ENCODE measurements at places on chromosomes 4 and X.

DNA sequence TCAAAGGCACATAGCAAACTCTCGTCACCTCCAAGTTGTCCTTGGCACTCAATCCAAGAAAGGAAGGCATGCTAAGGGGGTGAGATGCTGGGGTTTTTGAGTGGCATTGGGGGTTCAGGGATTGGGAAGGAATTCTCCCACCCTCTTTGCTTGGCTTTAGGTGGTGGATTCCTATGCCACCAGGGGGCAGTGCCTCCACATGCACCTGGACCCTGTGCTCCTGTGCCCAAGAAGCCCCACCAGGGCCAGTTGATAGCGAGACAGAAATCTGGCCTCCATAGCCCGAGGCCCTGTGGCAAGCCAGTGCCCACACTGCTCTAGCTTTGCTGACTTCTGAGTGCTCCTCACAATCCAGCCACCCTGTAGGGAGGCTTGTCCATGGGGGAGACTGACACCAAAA is 2.0 kb upstream of the FATE1 start:
- no peak for DNase-seq

- no peak for DNase-seq
Observed at GRCh38 chr4:45971108-45971507, 152.7 kb downstream of the GABRG1 start.

- DNase-seq, result no peak
Observed at GRCh38 chrX:133849676-133850075, 135.7 kb downstream of the GPC3 start.

DNA sequence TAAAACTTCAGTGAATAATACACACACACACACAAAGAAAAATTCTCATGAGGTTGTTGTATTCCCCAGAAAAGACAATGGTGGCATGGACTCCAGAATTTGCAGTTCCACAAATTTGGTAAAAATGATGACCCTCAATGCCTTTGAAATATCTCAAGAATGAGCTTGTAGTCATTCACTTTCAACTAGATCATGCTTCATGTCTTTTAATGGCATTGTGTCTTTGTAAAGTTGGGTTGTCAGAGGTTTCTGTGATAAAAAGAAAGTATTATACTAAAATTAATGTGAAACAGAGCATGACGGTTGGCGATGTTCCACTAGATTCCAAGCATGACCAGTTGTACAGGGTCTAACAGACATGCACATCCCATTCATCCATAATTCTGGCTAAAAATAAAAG is 685.0 kb upstream of the FRG1 start:
- no peak for DNase-seq

DNA sequence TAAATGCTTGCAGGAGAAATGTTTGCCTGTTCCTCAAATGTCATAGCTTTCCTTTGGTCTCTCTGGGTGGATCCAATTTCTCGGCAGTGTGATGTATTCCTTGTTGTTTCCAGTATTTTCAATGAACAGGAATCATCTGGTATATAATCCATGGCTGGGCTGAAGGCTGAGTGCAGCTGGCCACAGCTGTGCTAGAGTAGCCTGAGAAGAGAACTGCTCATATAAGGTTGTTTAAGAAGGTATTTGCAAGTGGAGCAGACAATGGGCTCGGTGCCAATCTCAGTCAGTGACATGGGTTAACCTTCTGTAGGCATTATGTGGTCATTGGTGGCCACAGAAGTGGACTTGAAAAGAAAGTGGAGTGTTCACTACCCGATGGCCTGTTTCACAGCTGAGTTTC is 390.3 kb downstream of the SPRY1 start:
- DNase-seq, result peak; percentile 60

DNA sequence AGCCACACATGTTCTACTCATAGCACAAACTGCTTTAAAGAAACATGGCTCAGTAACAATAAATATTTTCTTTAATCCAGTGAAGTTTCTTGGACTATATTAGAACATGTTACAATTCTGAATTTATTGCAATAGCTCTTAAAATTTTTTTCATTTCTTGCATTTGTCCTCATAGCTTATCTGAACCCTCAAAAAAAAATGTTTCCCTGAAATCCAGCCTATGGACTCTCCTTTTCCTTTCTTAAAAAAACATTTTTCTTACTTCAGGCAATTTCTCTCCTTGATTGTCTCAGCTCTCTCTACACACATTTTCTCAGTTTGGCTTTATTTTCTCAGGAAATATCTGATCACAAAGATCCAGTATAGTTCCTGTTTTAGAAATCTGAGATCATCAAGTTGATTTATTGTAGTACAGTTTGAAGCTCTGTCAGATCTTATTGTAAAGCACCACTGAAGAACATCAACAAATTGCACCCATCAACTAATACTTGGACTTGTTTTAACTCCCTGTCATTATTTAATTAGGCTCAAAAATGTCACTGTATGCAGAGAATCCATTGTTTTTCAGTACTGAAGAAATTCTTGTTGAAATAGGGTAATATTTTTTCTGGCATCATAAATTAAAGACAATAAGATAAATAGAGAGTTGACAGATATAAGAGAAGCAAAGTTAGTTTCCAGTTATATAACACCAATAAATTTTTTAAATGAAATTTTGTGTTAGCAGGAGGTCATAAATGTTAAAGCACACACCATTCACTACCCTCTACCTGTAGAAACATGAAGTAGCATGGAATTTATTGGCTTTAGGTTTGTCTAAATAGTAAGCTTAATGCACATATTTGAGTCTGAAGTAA is 317.7 kb downstream of the ARHGAP24 start:
- no peak for DNase-seq

GRCh38 chrX:150037041-150037440 is 98.8 kb upstream of the EOLA2 start:
- DNase-seq, result no peak

GRCh38 chr4:6916587-6917460 is 7.2 kb downstream of the TBC1D14 start:
- DNase-seq, result no peak

- no peak for DNase-seq
Observed at GRCh38 chr4:153408932-153409331, 57.2 kb upstream of the TMEM131L start.

DNA sequence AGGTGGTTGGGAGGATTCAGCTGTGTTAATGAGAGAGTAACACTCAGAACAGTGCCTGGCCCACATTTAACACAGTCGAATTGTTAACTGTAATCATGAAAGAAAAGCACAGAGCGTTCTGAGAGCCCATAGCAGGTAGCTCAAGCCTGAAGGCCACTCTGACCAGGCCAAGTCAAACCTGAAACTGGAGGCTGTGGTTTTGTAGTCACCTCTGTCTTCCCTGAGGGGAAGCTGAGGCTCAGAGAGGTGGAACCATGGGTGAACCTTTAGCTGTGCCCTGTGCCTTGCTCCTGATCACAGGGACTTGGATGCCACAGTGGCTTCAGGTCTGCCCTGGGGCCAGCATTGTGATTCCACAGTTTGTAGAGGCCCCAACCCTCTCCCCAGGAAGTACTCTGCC is 16.6 kb upstream of the UBA1 start:
- DNase-seq, result no peak

DNA sequence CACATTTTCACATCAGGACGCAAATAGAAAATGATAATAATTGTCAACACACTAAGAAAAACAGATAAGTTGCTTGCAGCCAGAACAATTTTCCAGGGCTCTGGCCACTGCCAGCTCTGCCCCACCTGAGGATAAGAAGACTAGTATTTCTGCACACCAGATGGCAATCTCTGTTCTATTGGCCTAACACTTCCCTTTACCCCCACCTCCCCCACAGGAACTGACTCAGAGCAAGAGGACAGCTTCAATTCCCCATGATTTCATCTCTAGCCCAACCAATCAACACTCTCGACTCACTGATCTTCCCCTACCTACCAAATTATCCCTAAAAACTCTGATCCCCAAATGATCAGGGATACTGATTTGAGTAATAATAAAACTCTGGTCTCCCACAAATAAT is 164.0 kb downstream of the SMARCA1 start:
- no peak for DNase-seq

- no peak for DNase-seq
Observed at GRCh38 chr4:95499291-95499696, 49.5 kb downstream of the UNC5C start.

DNA sequence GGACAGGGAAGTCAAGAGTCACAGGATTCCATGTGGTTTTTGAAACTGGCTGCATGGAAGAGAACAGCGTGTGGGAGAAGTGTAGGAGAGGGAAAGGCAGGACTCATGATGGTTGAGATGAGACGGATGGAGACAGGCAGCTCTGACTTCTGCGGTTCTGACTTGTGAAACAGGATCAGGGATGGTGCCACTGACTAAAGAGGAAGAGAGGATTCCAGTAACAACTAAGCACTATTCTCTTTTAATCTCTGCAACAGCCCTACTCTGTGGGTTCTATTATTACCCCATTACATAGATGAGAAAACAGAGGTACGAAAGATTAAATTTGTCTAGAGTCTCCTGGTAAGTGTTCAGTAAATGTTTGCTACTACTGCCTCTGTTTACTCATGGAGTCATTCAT is 156.3 kb downstream of the CBR4 start:
- no peak for DNase-seq

DNA sequence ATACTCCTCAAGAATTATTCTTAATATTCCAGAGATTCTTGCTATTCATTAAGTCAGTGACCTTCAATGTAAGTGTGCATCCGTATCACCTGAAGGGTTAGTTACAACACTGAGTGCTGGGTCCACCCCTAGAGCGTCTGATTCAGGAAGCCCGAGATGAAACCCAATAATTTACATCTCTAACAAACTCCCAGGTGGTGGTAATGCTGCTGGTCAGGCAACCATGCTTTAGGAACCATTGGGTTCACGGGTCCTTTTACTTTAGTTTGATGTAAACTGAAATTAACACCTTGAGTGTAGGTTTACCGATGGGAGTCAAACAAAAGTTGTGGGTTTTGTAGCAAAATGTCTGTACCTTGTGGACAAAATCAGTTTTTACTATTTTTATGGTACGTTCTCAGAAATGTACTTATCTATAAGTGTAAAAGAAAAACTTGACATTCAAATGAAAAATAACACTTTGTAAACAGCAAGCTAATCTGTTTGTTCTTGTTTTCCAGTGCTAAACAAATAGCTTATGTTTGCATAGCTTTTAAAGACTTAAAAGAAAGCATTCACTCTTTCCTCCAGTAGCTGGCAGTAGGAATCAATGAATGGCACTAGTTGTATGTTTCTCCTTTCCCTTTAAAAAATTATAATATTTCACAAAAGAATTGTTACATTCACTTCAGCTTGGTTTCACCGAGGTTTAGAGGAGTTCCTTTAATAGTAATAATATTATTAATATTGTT is 32.7 kb downstream of the ACE2 start:
- DNase-seq, result no peak

DNA sequence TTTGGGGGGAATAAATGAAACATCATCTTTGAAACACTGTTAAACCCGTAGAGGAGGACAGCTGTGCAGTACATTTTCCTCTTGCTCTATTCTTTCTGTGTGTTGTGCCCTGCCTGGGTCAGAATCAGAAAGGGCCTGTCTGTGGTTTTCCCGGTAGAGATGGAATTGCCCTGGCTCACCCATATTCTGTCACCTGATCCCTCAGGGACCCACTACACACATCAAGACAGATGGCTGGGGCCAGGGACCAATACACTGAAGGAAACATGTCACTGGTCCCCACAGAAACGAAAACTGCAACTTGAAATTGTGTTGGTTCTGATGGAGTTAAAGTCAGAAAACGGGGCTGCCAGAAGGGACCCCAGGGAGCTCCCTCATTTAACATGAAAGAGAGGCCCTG is 114.9 kb downstream of the ZNF827 start:
- DNase-seq, result no peak

DNA sequence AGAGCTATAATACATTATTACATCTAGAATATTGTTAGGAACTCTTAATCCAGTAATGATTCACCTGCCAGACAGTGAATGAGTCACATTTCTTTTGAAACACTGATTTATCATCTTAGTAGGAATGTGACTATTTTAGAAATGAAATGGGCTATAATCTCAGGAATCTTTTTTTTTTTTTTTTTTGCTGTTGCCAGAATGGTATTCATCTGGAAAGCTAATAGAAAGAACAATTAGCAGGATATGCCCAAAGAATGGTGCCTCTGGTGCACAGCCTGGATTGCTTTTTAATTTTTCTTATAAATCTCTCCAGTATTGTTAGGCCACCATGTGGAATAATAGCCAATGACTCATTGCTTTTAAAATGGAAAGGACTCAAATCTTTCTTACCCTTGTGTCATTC is 181.1 kb upstream of the SMIM31 start:
- DNase-seq, result no peak

DNA sequence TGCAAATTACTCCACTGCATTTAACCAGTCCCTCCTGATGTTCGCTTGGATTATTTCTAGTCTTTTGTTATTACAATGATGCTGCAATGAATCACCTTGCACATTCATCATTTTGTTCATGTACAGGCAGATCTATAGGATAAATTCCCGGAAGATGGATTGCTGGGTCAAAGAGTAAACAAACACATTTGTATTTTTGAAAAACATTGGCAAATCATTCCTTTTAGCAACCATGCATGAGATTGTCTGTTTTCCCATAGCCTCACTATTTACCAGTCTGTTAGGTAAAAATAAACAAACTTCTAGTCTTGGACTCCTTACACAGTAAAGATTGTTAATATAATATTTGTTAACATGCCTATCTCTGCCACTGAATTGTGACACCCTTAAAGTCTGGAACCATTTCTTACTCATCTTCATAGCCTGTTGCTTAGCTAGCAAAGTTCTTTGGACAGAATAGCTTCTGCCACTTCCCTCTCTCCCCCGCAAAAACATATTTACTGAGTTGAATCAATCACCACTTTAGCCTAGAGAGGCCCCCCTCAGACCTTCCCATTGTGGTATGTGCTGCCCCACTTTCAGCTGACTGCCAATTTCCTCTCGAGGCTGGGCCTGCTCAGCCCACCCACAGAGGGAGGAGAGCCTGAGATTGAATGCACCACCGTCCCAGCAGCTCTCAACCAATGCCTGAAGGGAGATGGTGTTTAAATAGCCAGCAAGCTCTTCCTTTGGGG is 108.4 kb upstream of the ATXN3L start:
- DNase-seq, result no peak

DNA sequence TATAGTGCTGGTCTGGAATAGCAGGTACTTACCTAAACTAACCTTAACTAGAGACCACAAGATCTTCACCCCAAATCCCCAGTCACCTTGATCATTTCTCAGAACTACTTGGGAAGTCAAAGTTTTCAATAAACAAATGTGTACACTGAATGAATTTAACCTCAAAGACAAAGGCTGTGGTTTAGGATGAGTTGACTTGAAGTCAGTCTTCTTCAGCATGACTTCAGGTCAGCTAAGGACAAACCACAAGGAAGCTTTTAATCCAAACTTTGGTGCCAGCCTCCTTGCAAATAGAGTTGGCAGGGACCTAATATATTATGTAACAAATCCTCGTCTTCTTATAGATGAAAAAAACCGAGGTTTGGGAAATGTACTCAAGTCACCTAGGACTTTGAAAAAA is 21.2 kb upstream of the VCX2 start:
- DNase-seq, result no peak

DNA sequence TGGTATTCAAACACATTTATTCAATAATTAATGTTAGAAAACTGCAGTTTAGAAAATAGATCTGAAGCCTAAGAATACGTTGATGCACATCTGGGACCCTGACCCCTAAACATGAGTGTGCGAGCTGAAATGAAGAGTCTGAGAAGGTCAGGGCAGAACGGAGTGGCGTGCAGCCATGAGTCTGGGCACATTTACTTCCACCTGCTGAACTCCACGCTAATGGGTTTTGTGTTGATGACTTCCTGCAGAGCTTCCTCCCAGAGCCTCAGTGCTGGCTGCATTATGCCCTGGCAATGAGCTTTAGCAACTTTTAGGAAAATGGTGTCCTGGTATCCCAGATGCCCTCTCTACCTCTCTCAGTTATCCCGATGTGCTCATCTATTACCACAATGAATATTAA is 53.1 kb downstream of the FAM114A1 start:
- no peak for DNase-seq

Data from left ventricle myocardium inferior (tissue), 1 donor.